T47D (cell line): ENCODE measurements at places on chromosomes 6 and 20.

DNA sequence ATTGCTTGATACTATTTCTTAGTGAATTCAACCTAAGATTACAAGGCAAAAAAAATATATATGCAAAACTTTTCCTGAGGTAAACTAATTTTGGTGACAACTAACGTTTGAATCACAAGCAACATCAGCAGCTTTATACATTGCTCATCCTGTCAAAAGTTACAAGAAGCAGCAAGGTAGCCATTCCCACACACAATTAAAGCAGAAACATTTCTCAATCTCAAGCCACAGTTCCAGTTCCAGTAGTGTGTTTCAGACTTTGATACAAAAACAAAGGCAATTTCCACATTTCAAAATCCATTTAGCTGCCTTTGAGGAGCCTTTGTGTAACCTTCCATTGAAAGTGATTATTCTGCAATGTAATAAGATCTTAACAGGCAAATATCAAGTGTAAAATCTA is 191.0 kb downstream of the WDR27 start:
- no peak for DNase-seq

DNA sequence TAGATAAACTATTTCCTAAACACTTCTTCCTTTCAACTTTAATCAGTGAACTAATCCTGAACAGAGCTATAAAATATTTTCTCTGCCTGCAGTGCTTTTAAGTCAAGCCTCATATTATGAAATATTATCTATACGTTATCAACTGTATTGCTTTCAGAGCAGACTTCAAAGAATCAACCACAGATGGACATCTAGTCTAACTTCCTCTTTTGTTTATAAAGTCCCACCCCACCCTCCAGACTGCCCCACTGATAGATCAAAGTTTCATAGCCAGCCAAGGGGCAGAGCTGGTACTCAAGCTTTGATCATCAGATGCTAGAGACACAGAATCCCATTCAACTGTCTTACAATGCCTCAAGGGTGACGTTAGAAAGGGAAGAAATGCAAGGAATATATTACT is 308.3 kb downstream of the LAMA2 start:
- DNase-seq: no peak

- no peak for DNase-seq
Observed at GRCh38 chr6:12636336-12636735, 80.2 kb upstream of the PHACTR1 start.

DNA sequence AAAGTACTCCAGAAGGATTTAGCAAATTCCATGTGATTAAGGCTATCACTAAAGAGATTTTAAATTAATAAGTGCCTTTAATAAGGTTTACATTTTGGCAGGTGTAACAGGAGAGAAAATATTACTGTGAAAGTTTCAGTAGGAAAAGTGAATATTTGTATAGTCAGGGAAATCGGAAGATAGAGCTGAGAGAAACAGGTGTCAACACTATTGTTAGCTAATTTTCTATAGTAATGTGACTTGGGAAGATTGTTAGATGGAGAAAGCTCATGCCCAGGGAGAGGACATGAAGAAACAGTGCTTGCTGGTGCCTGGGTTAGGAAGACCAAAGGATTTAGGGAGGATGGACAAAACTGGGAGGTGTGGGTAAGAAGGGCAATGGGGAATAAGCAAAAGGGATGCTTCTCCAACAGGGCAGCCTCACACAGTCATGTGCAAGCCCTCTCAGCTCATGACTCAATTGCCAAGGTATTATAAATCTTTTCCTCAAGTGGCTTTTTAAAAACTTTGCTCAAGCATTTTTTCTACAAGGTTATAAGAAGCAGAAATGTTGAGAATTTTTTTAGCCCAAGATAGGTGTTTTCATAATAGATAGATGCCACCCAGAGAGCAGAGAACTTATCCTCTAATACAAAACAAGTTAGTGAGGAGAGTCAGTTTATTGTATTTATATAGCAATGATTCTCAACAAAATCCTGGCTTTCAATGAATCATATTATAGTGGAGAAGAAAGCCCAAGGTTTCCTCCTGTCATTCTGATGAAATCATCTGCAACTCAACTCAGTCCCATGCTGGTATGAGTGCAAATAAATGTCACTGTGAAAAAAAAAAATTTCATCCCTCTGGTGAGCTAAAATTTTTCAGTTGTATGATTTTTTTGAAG is 325.2 kb upstream of the NT5E start:
- DNase-seq: no peak

DNA sequence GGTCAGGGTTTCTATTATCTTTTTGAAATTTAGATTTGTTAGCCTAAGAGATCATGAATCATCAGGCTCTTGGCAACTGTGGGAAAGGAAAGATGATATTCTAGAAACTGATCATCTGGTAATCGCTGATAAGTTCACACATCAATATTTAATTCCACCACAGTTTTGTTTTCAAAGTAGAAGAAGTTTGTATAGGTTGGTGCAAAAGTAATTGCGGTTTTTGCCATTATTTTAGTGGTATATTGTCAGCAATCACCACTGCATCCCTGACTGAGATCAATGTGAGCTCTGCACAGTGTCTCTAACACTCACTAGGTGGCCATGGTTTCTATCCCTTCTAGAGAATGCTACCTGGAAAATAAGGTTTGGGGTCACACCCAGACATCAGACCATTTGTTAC is 17.0 kb upstream of the PXDC1 start:
- DNase-seq: no peak

DNA sequence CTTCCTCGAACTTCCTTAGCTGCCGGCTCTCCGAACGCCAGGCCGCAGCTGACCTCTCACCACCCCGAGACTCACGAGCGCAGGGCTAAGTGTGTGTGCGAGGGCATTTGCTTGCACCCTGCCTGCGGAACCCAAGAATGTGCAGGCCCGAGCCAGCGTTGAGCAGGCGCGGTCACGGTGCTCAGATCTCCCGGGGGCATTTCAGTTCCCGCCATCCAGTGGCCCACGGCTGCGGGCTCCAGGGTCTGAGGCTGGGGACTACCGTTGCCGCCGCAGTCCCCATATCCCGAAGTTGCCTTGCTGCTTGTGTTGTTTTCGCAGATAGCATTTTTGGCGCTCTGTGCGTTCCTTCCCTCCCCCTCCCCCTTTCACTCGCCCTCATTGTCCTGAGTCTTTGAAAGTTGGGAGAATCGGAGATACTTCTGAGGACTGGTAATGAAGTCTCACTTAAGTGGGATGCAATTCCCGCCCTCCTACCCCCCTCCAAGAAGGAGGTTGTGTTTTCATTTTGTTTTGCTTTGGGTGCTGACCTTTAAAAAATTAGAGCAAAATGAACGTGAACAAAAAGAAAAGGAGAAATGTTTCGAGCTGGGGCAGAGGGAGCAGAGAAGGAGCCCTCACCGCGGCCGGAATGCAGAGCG is 1.7 kb downstream of the NR2E1 start:
- no peak for DNase-seq

DNA sequence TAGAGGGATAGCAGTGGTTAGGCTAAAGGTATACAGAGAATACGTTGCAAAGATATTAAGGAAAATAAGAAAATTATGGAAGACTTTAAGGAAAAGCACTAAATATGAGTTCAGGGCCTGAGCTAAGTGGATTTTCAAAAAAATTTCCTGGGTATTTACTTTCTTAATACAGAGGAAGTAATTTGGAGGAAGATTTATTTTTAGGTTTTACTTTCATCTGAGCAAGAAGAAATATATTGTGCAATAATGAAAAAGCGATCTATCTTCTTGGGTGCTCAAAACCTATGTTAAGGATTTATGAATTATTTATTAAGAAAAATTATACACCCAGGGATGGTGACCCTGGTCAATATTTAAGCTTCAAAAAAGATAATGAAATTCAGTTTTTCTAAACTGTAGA is 224.7 kb downstream of the PLCB1 start:
- DNase-seq: no peak

- DNase-seq: no peak
Observed at GRCh38 chr20:49230021-49230420, 10.8 kb downstream of the DDX27 start.
